ENCODE measurements at places on chromosomes 4 and X.

GRCh38 chrX:56802921-56803849, 74.1 kb downstream of the NBDY start:
- DNase-seq, result no peak

- DNase-seq, result no peak
Observed at GRCh38 chr4:74330295-74330750, 22.1 kb downstream of the EPGN start.

GRCh38 chr4:36812149-36812548, 432.4 kb upstream of the NWD2 start:
- no peak for DNase-seq

GRCh38 chr4:73904491-73904890, 35.3 kb downstream of the CXCL1 start:
- no peak for DNase-seq

DNA sequence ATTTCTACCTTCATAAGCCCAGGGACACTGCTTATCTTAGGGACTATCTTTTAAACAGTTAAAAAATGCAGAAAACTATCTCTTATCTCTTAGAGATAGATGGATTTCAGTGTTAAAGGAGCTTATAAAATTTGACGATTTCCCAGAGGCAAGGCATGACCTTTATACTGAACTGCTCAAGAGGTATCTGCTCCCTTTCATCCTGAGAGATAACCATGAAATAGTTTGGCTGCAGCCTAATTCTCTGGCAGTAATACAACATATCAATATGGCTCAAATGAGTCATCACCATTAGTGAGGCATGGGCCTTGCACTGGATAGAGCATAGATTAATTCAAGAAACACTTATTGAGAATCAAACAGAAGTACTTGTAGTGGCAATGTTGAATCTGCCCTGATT, 348.2 kb upstream of the GRIA3 start:
- DNase-seq, result no peak

DNA sequence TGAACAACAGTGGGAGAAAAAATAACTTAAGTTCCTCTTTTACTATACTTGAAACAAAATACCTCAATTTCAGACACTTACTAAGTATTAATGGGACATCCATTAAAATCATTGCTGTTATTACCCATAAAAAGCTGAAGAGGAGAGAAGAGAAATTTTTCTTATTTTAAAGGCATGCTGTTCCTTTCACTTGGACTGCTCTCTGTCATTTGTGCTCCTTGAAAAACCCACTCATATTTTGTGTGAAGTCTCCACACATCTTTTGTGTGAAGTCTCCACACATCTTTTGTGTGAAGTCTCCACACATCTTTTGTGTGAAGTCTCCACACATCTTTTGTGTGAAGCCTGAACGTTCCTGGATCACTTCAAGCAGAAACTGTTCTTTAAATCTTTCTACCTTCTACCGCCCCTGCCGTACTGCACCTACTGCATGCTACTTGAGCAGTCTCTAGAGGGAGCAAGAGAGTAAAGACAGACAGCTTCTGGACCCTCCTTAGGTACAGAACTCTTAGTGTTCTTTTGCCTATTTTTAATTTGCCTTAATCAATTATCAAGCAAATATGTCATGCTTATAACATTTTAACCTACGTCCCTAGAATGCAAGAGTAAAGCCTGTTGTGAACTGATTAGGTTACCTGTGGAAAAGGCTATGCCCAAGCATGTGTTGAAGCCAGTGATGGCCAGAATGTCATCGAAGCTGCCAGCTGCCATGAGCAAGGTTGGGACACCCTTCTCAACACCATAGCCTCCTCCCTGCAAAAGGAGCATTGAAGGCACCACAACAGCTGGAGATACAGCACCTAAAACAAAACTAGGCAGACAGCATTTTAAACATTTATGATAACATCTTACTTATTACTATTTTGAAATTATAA, 27.1 kb upstream of the SLC9B1 start:
- peak; percentile 1 for DNase-seq
